Activated T-cell treated with anti-CD3 and anti-CD28 coated beads, Interleukin-2, amount 50 U/mL, for 24 hours (primary cell): ENCODE measurements at places on chromosomes 7 and 10.

DNA sequence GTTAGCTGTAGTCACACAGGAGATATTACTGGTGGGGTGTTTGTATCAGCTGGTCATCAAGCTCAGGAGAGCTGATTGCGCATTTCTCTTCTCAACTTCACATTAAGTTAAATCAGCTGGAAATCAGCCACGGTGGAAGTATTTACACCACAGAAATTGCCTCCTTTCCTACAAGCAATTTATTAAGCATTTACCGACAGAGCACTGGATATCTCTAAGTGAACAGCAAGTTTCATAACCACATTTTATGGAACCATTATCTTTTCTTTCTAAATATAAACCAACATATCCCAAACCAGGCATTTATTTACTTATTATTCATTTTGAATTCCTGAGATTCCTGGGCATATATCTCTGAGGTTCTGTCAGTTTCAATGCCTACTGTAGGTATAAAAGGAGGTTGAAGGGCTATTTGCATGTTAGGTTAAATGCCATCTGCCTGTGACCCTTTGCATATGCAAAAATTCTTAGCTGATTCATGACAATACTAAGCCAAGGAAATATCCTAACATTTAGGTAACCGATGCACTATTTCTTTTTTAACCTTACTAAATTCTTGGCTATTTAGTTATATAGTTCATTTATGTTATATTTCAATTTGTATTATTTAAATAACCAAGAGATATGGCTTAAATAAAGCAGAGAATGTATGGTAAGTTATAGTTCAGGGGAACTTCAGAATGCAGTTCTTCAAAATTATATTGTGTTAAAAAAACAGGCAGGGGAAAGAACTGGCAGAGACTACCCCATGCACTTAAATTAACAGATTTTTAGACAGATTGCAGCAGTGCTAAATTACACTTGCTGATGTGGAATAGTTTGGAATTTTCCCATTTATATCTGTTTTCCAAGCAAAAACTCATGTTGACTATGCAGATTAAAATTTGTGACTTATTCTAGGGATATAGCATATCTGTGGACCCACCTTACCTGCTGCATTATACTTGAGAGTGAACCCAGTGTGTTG lies 56.8 kb downstream of the DYNC1I1 start:
- no peak for DNase-seq

DNA sequence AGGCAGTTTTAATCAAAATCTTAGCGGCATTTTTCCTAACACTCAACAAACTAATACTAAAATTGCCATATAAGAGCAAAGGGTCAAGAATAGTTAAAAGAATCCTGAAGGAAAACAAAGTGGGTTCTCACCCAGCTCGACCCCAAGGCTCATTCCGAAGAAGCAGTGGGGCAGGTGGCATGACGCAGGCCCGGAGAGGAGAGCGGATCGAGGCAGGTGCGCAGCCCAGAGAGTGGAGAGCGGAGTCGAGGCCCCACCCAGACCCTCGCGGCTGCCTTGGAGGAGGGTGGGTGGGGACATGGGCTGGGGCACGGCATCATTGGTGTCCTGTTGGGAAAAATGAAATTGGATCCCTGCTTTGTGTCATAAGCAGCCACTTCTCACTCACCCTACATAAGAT lies 109.8 kb downstream of the INPP5A start:
- DNase-seq: no peak

DNA sequence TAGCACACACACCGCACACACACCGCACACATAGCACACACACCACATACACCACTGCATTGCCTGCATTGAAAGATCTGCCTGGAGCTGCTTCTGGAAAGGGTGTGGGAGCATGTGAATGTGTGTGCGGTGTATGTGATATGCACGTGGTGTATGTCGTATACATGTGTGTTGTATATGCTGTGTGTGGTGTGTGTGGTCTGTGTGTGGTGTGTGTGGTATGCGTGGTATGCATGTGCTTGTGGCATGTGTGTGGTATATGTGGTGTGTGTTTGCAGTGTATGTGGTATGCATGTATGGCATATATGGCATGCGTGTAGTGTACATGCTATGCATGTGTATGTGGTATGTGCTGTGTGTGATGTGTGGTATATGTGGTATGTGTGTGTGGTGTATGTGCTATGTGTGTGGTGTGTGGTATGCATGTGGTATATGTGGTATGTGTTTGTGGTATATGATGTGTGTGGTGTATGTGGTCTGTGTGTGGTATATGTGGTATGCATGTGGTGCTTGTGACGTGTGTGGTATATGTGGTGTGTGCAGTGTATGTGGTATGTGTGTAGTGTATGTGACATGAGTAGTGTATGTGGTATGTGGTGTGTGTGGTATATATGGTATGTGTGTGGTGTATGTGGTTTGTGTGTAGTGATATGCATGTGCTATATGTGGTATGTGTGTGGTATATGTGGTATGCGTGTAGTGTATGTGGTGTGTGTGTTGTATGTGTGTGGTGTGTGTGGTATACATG lies 176.2 kb downstream of the WDR37 start:
- DNase-seq: no peak

DNA sequence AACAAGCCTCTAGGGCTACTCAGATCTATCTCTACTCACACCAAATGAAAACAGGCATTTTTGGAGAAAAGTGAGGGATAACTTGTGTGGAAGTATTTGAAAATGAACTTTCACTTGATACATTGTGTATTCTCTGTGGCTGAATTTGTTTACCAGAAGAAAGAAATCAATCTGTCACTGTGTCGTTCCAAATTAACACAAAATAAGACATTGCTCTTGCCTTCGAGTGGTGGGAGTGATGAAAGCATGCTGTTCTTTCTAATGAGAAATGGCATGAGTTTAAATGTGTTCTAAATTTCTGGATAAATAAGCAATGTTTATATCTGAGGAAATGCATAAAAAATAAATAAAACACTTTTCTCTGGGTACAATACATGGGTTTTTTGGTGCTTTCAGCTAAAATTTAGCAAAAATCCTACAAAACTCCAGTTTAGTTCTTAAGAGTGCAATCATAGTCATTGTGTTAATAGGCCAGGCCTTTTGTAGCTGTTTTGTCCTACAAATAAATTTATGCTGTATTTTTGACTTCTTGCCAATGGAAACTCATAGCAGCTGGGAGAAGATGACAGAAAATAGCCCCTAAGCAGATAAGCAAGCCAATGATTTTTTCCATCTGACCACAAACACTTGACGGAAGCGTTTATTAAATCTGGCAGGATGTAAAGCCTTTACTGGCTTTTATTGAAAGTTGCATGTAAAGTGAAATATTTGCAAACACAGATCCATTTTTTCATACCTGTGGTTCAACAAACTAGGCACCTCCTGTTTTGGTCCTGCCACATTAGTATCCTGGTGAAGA lies 1064.1 kb upstream of the GHITM start:
- no peak for DNase-seq

GRCh38 chr10:100622946-100623345 lies 87.2 kb downstream of the HIF1AN start:
- DNase-seq: no peak

DNA sequence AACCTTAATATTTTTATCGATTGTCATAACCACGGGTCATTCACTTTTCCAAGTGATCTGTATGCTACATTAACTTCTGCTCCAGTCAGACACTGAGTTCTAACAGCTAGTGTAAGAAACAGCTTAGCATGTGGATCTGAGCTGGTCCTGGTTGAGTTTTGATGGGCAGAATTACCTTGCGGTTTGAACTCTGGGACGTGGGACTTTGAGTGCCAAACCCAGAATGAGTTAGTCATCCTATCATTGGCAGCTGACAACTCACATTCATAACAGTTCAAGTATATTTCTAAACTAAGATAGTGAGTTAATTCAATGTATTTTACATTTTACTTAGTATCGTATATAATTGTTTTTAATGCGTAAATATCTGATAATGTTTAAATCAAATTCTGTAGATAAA lies 43.2 kb downstream of the C7orf33 start:
- DNase-seq: no peak

DNA sequence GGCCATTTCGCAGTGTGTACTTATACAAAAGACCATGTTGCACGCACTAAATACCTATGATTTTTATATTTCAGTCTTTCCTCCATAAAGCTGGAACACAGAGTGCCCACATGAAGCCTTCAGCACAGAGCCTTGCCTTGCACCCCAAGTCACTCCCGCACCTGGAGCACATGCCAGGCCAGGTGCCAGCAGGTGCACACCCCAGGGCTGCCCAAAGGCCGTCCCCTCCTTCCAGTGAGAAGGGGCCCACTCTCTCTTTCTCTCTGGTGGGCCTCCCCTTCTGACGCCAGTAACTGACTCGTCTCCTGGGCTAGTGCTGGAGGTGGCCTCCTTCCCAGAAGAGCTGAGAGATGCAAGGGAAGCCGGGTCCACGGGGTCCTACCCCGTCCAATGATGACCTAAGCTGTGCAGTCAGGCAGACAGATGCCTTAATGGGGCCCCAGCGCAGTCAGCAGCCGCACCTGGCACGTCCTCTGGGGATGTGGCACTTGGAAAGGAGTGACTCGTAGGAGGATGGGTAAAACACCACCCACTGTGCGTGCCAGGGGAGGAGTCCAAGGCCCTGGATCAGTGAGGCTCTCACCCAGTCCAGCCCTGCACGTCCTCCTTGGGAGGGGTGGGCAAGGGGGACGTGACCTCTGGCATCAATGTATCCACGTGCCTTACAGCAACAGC lies 17.7 kb upstream of the SHH start:
- DNase-seq: no peak

GRCh38 chr10:131931981-131932380 lies 31.2 kb downstream of the PPP2R2D start:
- DNase-seq: no peak

DNA sequence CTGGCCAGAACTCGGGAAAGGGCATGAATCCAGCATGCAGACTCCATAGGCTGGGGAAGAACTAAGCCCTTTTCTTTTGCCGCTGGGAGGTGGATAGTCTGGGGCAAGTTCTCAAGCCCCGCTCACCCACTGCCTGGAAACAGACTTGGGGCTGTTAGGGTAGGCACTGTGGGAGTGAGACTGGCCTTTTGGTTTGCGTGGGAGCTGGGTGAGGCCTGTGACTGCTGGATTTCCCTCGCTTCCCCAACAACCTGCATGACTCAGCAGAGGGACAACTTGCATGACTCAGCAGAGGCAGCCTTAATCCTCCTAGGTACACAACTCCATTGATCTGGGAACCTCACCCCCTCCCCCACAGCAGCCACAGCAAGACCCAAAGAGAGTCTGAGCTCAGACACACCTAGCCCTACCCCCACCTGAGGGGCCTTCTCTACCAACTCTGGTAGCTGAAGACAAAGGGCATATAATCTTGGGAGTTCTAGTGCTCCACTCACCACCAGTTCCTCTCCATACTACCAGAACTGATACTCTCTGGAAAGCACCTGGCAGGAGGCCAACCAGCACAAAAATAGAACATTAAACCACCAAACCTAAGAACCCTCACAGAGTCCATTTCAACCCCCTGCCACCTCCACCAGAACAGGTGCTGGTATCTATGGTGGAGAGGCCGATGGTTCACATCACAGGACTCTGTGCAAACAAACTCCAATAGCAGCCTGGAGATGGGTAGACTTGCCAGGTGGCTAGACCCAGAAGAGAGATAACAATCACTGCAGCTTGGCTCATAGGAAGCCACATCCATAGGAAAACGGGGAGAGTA lies 81.4 kb upstream of the LAMB4 start:
- no peak for DNase-seq

GRCh38 chr10:110496553-110497437 lies 912 bp upstream of the DUSP5 start:
- no peak for DNase-seq

GRCh38 chr10:104300002-104300735 lies 31.2 kb downstream of the GSTO2 start:
- DNase-seq: no peak

- DNase-seq: no peak
Observed at GRCh38 chr10:22851865-22852239, 76.0 kb upstream of the ARMC3 start.

- no peak for DNase-seq
Observed at GRCh38 chr10:86266446-86267242, 100.0 kb downstream of the GRID1 start.

DNA sequence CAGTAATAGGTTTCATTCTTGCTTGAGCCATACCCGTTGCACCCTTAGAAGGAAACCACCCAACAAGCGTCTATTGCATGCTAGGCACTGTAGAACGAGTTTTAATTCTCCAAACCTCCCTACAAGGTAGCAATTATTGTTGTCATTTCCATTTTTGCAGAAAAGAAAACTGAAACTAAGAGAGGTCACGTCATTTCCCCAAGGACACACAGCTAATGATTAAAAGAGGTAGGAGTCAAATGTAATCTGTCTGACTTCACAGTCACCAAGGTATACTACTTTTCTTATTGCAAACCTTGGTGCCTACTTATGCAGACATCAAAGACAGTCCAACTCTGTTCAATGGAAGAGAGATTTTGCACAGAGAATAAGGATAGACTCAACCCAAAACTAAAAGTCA lies 49.1 kb upstream of the C1QL3 start:
- DNase-seq: no peak

GRCh38 chr10:111119637-111120036 lies 42.8 kb downstream of the ADRA2A start:
- no peak for DNase-seq

- no peak for DNase-seq
Observed at GRCh38 chr7:45715471-45716352, 141.5 kb downstream of the ADCY1 start.

DNA sequence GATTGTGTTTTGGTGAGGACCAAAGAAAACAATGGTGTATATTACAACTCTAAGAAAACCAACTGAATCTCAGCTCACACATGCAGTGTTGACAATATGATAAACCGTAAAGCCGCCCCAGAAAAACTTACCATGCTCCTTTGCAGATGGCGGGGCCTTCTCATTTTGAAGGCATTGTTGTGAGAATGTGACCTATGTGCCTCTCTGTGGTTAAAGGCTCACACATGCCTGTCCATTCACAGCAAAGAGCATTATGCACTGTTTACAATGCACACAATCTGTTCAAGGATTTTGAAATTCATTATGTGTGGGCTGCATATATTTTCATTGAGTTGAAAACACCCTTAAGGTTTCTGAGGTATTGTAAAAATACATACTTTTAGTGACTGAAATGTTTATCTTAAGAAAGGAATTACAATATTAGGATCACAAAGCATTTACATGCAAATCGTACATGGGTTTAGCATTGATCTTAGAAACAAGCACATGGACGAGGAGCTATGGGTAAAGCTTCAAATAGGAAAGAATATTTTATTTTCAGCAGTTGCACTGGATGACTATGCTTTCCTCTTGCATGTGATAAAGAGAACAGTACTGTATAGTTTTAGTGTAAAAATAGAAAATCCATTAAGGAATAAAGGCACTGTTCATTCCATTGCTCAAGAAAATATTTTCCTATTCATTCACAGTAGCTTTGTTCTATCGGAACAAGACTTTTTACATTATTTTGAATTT lies 334.3 kb downstream of the ARL4A start:
- no peak for DNase-seq

DNA sequence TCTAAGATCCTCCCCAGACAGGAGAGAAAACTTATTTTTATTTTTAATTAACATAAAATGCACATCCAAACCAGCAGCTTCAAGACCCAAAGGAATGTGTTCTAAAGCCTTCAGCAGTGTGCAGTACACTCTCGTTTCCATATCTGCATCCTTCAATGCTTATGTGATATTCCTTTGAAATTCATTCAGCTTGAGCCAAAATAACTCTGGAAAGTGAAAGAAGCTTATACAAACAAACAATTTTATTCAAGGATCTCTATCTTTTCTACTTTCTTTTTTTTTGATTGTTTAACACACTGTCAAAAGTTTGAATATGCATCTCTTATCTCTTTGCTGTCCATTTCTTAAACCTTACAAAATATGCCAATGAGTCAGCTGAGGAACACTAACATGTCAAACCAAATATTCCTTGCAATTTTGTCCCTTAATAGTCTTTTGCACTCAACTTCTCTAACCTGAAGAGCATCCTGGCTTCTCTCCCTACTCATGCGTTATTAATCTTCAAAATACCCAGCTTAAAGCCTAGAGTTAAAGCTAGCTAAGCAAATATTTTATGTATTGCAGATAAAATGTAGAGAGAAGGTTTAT lies 124.3 kb downstream of the THSD7A start:
- DNase-seq: no peak
